ENCODE measurements at places on chromosomes 11 and 22.

GRCh38 chr11:64185175-64185692 lies 737 bp upstream of the STIP1 start:
- no peak for DNase-seq

GRCh38 chr11:121656328-121657090 lies 203.7 kb upstream of the SORL1-AS1 start:
- no peak for DNase-seq

GRCh38 chr22:19523240-19524169 lies 705 bp downstream of the CLDN5 start:
- DNase-seq, result no peak

DNA sequence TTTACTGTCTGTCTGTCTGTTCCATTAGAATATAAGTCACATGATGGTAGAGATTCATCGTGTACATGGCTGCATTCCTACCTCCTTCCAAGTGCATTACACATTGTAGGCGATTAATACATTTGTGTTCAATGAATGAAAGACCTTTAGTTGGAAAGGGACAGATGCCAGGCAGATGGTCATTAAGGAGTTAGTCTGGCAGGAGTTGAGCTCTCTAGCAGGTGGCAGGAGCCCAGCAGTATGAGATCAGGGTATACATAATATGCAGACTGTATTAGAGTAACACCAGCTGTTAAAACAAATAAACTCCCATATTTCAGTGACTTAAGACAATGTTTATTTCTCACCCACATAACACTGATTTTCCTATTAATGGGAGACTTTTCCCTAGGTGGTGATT lies 147.7 kb upstream of the LARGE1 start:
- no peak for DNase-seq

DNA sequence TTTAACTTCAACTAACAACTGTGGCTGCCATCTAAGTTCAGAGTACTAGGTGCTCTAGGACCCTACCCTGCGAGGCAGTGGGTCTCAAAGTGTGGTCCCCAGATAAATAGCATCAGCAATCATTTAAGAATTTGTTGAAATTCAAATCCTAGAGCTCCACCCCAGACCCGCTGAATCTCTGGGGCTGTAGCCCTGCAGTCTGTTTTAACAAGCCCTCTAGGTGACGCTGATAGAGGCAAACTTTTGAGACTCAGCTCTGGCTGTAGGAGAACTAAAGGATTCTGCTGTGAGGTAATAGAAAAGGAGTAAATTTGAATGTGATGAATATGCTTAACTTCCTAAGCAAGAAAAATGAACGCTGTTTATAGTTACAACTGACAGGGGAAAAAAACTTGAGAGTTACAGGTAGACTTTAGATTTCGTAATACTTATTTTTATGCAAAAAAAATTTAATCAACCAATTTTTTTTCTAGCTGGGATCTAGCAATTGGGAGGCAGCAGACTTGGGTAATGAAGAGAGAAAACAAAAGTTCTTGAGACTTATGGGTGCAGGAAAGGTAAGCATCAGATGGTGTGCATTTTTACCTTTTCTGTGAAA lies 5.8 kb downstream of the C11orf58 start:
- no peak for DNase-seq

- no peak for DNase-seq
These were observed 26.7 kb upstream of the PICK1 start for GRCh38 chr22:38030311-38031133.

- no peak for DNase-seq
These were observed 628.2 kb downstream of the FAM181B start for GRCh38 chr11:82105331-82105998.

- DNase-seq, result no peak
These were observed 552.8 kb downstream of the BRD1 start for GRCh38 chr22:49274754-49275380.

GRCh38 chr11:94134651-94135512 lies 6.2 kb downstream of the PANX1 start:
- peak; percentile 84 for DNase-seq

GRCh38 chr22:21449531-21450319 lies 17.5 kb upstream of the TMEM191C start:
- no peak for DNase-seq

- no peak for DNase-seq
These were observed 14.6 kb downstream of the TSPAN32 start for GRCh38 chr11:2316169-2316962.

DNA sequence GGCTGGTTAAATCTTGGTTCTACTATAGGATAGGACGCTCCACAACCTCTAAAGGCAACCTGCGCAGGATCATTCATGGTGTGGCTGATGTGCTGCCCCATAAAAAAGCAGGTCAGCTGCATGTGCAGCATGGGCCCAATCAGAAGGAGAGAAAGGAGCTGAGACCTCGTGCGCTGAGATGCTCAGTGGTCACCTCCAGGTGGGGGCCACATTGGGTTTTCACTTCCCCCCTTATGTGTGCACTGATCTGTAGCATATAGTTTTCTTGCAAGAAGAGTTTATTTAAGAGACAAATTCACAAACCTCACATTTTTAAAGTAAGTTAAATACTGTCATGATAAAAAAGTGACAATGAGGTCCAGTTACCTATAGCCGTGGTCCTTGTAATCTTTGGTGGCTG lies 24.3 kb downstream of the SERPIND1 start:
- DNase-seq, result no peak

- DNase-seq, result no peak
These were observed 1353.3 kb downstream of the FAM181B start for GRCh38 chr11:81380395-81380794.

DNA sequence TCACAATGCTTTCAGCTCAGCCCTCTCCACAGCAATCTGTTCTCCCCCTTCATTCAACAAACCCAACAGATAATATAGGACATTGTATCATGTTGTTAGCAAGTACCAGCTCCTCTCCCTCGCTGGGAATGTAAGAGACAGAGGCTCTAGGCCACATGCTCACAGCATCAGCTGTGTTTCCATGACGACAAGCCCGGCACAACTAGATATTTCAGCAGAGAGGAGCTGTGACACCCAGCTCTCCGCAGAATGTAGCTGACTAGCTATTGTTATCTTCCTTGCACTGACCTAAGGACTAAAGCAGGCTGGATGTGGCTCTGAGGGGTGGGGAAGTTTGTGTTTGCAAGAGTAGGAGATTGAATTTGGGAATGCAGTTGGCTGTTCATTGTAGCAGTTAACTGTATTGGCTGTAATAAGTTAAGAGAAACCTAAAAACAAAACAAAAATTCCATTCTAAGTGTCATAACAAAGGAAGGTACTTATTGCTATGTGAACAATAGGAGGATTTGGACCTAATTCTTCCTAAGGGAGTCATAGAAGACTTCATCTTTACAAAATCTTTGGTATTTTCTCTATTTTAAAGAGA lies 28.0 kb upstream of the RRAS2 start:
- peak; percentile 35 for DNase-seq

GRCh38 chr11:59849129-59849528 lies 3.8 kb upstream of the CBLIF start:
- no peak for DNase-seq

DNA sequence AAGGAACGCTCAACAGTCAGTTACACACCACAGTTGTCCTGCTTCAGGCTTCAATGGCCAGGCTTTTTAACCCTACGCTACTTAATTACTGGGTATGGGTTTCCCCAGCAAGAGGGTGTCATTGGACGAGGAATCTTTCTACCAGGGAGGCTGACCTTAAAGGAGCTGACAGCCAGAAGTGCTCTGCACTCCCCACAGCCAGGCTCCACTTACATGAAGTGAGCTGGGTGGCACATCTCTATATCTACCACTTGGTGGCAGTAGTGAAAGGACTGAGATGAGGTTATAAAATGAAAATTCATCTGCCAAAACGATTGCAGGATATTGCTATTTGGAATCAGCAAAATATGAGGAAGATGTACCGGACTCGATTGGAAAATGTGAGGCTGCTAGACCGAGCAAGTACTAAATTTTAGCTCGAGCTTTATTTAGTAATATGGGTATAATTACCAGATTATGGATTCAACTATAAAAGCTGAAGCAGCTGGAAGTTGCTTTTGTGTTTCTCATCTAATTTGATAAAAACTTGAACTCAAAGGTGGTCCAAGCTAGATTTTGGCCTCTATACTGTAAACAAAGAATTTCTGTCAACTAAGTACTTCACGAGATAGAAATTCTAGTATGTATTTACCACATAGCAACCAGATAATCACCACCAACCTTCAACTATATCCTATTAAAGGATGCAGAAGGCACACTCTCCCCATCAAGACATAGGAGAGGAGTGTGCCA lies 53.9 kb upstream of the CEP126 start:
- peak; percentile 40 for DNase-seq

GRCh38 chr22:35544189-35544588 lies 3.6 kb downstream of the RASD2 start:
- peak; percentile 20 for DNase-seq

- no peak for DNase-seq
These were observed 33.2 kb upstream of the FZD4 start for GRCh38 chr11:86988351-86988881.

DNA sequence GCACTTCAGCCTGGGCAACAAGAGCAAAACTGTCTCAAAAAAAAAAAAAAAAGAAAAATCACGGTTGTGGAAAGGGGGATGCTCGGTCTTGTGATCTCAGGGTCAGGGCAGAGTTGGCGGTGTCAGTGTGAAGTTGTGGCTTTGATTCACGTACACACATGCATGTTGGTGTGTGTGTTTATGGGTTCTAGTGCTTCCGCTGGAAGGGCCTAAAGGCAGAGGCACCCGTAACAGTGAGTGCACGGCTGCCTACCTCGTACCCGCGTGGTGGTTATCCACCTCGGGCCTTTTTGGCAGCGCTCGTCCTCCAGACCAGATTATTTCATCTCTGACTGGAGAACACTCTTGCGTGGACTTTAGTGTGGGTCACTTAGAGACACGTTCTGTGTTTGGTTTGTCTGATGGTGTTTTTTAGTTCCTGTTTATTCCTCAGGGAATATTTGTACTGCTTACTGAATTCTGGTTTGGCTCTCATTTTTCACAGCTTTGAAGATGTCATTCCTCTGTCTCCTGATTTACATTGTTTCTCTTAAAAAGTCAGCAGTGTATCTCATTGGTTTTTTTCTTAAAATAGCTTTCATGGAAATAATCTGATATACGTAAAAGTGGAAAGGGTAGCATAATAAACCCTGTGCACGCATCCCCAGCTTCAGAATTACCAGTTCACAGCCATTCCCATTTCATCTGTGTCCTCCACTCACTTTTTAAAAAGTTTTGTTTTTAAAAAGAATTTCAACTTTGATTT lies 15.6 kb downstream of the ZBED4 start:
- DNase-seq, result no peak

GRCh38 chr11:86591631-86592030 lies 80.8 kb downstream of the ME3 start:
- DNase-seq, result no peak

- no peak for DNase-seq
These were observed 26.7 kb upstream of the FBLN1 start for GRCh38 chr22:45475851-45476514.

- DNase-seq, result no peak
These were observed 258 bp downstream of the CFAP68 start for GRCh38 chr11:111879637-111879960.

GRCh38 chr11:40391679-40392078 lies 1067.8 kb downstream of the LRRC4C start:
- DNase-seq, result no peak

DNA sequence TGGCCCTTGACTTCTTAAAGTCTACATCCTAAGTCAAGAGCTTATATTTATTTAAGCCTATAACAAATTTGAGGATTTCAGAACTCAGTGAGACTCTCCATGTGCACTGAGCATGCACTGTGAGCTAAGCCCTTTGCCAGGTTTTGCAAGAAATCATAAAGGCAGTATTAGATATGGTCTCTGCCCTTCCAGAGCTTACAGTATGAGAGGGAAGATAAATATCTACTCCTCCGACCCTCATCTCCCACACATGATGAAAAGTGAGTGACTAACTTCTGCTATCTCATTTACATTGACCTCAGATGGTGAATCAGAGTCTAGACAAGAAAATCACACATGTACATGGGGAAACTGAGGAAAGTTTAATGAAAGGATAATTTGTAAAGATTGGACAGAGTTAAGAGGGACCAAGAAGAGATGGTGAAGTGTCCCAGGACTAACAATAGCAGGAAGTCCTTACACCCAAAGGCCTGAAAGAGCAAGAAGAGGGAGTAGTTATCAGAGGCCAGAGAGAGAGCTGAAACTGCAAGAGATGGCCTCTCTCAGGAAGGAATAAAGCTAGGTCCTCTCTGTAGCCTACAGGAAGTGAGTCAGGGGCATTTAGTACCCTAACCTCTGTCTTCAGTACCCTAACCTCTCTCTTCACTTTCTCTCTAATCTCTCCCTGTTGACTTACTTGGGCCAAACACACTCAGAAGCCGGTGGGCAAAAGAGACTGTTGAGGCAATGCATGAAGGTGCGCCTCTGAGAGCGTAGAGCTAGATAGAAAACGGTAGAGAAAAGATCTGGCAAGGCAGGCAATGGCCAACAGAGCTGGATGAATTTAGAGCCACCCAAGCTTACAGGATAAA lies 23.0 kb upstream of the BLID start:
- DNase-seq, result no peak

GRCh38 chr22:32063701-32064100 lies 20.6 kb downstream of the SLC5A1 start:
- no peak for DNase-seq

- no peak for DNase-seq
These were observed 7.4 kb downstream of the CD248 start for GRCh38 chr11:66309475-66309874.

Measured in A172 (cell line).